Stimulated activated naive B cell treated with anti-CD40 and anti-IgM and Interleukin-4, amounts not matched to agents 10 μg/mL and 1 μg/mL and 100 μg/mL, for 72 hours (primary cell): ENCODE measurements at places on chromosomes 11 and 22.
A peak's percentile ranks its signal among the peaks of the same experiment; 100 is the strongest.

GRCh38 chr11:75597636-75598035 is 35.6 kb downstream of the SERPINH1 start:
- peaks cover 17% of the 10 kb centered on the region for H3K27me3 ChIP-seq
- H3K36me3 ChIP-seq, result no peaks in the 10 kb centered on the region
- H3K4me3 ChIP-seq, result no peak overlapping the region
- DNase-seq, result no peak

- H3K4me1 ChIP-seq, result peaks cover 19% of the 10 kb centered on the region
- peak; percentile 41 for DNase-seq
- peak overlapping the region; percentile 84 for H3K27ac ChIP-seq
- H3K27me3 ChIP-seq, result peaks cover 5% of the 10 kb centered on the region
- peak overlapping the region; percentile 62 for H3K4me3 ChIP-seq
- H3K36me3 ChIP-seq, result peaks cover 14% of the 10 kb centered on the region
Observed at GRCh38 chr11:116732271-116733042, 40.3 kb downstream of the BUD13 start.

DNA sequence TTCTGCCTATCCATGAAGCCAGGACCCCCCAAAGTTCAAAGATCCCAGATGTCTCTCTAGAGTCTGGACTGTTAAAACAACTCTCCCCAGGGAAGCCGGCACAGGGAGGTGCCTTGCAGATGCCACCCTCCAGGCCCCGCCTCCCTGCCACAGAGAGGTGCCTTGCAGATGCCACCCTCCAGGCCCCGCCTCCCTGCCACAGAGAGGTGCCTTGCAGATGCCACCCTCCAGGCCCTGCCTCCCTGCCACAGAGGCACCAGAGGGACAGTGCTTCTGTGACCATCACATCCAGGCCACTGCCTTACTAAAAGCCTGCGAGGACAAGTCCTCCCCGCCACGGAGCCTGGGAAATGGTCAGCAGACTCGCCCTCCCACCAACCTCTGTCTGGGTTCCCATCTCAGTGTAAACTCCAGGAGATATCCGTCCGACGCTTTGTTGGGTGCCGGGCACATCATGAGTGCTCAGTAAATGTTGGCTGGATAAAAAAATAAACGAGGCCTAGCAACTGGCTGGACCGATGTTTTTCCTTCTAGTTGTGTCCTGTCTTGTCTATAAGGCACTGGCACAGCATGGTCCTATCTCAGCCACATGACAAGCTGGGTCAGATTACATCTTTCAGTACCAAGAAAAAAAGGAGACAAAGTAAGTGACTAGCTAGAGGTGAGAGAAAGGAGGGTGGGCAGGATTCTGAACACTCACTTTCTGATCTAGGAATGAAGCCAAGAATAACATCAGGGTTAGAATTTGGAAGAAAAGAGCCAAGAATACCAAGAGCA is 91.2 kb upstream of the CSNK2A3 start:
- H3K4me1 ChIP-seq, result no peaks in the 10 kb centered on the region
- no peak for DNase-seq
- H3K4me3 ChIP-seq, result no peak overlapping the region
- H3K27ac ChIP-seq, result no peak overlapping the region

- no peaks in the 10 kb centered on the region for H3K27me3 ChIP-seq
- H3K4me3 ChIP-seq, result no peak overlapping the region
- no peak for DNase-seq
- no peak overlapping the region for H3K27ac ChIP-seq
- peaks cover 10% of the 10 kb centered on the region for H3K36me3 ChIP-seq
Observed at GRCh38 chr22:47380692-47381091, 618.2 kb downstream of the TBC1D22A start.

DNA sequence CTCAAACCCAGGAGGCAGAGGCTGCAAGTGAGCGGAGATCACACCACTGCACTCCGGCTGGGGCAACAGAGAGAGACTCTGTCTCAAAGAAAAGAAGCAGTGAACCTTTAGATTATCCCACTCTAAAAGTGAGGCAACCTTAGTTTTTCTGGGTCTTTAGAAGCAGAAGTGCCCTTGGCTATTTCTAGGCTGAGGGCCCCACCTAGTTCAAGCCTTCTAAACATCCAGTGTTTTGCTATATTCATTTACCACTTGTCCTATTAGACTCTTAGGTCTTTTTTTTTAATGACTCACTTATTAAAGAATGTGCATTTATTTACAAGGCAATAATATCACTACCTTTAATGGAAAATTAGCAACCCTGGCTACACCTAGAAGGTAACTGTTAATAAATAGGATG is 16.7 kb upstream of the EHF start:
- peaks cover 11% of the 10 kb centered on the region for H3K27me3 ChIP-seq
- no peak for DNase-seq
- peaks cover 15% of the 10 kb centered on the region for H3K4me1 ChIP-seq
- no peak overlapping the region for H3K4me3 ChIP-seq

DNA sequence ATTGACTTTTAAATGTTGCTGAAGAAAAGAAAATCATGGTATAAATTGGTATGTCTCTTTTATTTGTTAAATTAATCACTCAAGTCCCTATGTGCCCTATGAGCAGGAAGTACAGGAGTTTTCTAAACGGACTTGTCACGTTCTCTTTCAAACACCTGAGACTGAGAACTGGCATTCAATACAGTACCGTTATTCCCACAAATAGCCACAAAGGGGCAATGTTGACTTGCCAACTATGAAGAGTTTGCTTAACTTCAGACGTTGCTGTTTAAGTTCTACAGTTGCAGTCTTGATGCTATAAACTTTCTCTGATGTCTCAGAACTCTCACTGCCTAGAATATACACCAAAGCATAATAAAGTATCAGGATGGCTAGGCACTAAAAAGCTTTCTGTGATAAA is 7.6 kb downstream of the OR56A1 start:
- no peaks in the 10 kb centered on the region for H3K4me1 ChIP-seq
- no peaks in the 10 kb centered on the region for H3K36me3 ChIP-seq
- H3K4me3 ChIP-seq, result no peak overlapping the region
- peaks cover 25% of the 10 kb centered on the region for H3K27me3 ChIP-seq
- H3K27ac ChIP-seq, result no peak overlapping the region

DNA sequence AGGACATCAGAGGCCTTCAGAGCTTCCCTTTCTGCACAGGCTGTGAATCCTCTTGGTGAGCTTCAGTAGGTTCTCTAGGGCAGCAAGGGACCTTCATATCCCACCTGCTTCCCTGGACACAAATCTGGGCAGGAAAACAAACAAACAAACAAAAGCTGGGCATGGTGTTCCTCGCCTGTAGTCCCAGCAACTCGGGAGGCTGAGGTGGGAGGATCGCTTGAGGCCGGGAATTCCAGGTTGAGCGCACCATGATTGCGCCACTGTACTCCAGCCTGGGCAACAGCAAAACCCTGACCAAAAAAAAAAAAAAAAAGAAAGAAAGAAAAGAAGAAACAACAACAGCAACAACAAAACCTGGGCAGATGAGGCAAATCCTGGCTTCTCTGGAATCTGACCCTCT is 92.9 kb downstream of the CEP164 start:
- peaks cover 9% of the 10 kb centered on the region for H3K27me3 ChIP-seq
- no peaks in the 10 kb centered on the region for H3K36me3 ChIP-seq
- H3K27ac ChIP-seq, result no peak overlapping the region
- no peak for DNase-seq
- peaks cover 5% of the 10 kb centered on the region for H3K4me1 ChIP-seq
- no peak overlapping the region for H3K4me3 ChIP-seq

- no peak overlapping the region for H3K4me3 ChIP-seq
- peaks cover 33% of the 10 kb centered on the region for H3K4me1 ChIP-seq
- DNase-seq, result no peak
- H3K36me3 ChIP-seq, result peaks cover 15% of the 10 kb centered on the region
Observed at GRCh38 chr22:40329466-40329865, 16.8 kb upstream of the ADSL start.

DNA sequence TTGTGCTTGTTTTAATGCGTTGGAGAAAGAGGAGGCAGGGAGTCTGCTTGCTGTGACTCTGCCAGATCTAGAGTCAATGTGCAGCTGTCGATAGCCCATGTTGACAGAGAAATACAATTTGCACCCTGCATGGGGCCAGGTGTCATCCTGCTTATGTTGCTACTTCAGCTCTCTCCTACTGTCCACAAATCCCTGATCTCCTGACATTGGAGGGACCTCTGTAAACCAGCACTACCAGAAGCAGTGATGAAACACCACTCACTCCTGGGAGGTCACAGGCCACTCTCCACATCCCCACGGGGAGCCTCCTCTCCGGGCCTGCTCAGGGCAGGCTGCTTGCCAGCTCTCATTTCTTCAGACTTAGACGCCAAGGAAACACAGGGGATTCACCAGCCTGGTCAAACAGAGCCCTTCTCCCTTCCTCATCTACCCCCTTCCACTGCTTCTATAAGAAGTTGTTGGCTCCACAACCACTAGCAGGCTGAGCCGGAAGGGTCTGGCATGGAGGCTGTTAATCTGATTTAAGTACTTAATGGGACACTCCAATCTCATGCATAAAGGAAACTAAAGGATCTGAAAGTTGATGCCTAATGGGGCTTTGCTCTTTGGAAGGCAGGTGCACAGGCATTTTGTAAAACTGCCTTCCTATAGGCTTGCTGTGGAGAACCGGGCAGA is 29.9 kb upstream of the CSNK2A3 start:
- no peaks in the 10 kb centered on the region for H3K36me3 ChIP-seq
- DNase-seq, result no peak
- no peak overlapping the region for H3K4me3 ChIP-seq
- no peak overlapping the region for H3K27ac ChIP-seq
